ENCODE measurements at places on chromosomes 6 and 20.

DNA sequence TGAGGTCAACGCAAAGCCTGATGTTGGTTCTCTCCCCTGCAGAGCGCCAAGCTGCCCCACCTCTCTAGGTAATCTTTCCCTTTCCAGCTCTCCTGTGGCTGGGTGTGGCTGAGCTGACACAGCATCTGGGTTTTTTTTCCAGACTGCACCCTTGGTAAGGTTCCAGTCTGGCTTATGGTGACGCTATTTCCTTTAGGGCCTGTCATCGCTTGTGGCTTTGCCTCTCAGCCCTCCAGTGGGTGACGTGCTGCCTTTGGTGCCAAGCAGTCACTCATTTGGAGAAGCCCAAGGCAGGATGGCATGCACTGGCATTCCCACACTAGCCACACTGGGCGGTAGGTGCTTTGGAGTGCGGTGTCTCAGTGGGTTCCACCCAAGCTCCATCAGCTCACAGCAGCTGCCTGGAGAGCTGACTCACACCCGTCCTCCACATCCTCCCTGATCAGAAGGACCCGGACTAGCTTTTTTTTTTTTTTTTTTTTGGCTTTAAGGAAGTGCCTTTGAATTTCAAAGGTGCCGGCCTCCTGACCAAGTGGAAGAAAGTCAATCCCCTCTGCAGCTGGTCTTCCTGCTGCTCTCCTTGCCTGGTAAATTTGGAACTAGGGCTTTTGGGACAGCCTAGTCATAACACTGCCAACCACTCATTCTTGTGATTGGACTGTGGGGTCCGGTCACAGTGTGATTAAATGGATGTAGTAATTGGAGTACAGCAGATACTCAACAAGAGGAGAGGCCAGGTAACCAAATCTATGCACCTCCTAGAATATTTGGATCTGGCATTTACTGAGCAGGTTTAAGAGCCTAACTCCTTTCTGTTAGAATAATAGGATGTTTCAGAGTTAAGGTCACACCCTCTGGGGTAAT is 153.6 kb downstream of the CD83 start:
- DNase-seq, result peak; percentile 65

- no peak for DNase-seq
These were observed 8.1 kb upstream of the DLGAP4 start for GRCh38 chr20:36298061-36298460.

- no peak for DNase-seq
These were observed 77.0 kb downstream of the FOXA2 start for GRCh38 chr20:22507240-22507961.

- DNase-seq, result peak; percentile 70
These were observed 4.3 kb downstream of the VAPB start for GRCh38 chr20:58393299-58393698.

GRCh38 chr6:114592506-114592905 is 249.7 kb upstream of the HS3ST5 start:
- no peak for DNase-seq

DNA sequence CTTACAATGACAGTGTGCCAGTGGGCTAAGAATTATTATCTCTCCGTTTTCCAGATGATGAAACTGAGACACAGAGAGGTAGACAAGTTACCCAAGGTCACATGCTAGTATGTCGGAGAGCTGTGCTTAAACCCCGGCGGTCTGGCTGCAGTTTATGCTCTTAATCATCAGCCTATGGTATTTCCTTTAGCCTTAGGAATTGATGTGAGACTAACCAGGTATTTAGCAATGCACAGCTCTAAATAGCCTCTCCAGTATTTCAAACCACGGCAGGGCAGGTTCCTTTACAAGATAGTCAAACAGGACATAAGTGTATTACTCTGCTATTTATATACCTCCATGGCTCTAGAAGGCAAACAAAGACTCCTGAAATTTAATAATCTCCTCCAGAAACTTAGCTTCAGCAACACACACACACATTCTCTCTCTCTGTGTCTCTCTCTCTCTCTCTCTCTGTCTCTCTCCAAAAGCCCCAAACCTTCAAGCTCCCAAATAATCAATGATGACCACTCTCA is 142.0 kb upstream of the ZNF217 start:
- peak; percentile 98 for DNase-seq

DNA sequence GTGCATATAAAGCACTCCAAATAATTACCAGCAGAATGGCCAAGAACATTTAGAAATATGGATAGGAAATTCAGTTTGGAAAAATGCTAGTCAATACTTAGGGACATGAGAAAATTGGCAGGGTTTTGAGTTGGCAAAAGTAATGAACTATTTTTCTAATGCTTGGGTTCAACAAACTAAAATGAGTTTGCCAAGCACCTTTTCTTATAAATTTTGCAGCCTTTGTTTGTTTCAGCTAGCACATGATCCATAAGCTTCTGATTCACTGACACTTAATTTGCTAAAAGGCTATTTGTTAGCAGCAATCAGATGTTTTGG is 324.8 kb downstream of the QKI start:
- no peak for DNase-seq

DNA sequence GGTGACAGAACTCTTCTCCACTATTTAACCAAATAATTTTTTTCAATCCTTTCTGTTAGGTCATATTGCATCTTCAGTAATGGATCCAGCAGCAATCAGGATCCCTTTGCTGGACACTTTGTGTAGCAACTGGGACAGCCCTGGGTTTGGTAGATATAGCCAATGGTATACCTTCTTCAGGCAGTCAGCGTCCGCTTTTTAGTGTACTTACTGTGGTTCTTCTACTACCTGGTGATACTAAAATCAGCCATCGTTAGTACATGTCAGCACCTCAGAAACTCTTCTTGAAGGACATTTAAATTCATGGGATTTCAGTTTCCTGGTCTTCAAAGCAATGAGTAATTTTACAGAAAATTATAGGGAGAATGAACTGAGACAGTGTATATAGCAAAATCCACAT is 93.5 kb downstream of the ADGRG6 start:
- DNase-seq, result no peak

DNA sequence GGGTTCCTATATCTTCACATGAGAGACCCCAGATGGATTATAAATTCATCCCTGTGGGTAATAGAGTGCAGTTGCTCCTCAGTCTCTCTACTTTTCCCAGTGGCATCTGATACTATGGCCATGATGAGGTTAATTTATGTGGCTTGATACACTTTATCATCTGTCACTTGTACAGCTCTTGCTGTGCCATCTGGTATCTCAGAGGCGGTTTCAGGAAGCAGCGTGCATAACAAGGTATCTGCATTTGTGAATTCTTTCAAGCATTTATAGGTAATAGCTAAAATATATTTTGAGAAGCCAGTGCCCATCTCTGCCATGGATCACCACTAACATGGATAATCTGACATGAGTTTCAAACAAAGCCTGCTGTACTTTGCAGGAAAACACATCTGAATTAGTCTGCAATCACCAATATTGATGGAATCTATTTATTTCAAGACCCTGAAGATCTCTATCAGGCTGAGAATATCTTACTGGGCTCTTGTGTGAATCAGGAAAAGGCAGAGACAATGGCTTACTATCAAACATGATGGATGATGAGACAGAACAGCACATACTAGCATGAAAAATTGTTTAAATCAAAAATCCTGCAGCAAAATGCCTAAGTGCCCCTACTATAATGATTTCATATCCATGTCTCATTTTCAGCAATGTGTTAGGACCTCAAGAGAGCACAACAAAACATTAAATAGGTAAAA is 548.7 kb upstream of the MAP3K7 start:
- no peak for DNase-seq
